ENCODE measurements at places on chromosomes 2 and 18.

- no peak for DNase-seq
These were observed 74.7 kb downstream of the KLHL14 start for GRCh38 chr18:32698153-32698552.

DNA sequence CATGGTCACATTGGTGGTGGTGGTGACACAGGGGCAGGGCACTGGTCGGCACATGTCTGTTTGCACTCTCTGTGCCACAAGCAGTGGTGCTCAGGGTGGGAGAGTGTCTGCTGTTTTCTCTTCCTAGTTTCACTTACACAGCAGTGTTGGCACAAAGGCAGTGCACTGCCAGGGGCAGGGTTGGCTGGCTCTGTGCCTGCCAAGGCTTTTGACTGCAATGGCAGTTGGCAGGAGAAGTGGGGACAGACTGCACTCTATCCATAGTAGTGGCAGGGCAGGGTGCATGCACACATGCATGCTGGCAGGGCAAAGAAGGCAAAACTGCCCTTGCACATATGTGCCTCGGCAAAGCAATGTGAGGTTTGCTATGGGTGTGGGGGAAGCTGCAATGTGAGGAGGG, 635.9 kb downstream of the SUCLG1 start:
- no peak for DNase-seq

- DNase-seq = peak; percentile 63
These were observed 126.4 kb downstream of the GFPT1 start for GRCh38 chr2:69260666-69261065.

GRCh38 chr2:49490710-49491109, 336.4 kb upstream of the FSHR start:
- DNase-seq = no peak

DNA sequence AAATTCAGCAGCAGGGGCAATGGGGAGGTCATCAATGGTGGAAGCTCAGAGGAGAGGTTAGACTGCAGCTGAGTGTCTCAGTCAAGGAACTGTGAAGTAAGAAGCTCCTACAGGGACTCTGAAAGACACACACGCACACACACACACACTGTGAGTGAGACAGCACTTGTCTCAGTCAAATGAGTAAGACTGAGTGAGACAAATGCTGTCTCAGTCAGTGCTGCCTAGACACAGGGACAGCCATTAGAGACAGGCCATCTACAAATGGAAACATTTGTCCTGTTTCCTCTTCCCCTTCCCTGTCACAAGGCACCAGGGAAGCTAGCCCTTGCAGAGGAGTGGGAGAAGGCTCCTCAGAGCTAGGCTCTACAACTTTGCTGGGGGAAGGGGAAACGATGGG, 577.4 kb upstream of the GCFC2 start:
- no peak for DNase-seq

GRCh38 chr2:165720511-165720910, 73.5 kb downstream of the GALNT3 start:
- DNase-seq = peak; percentile 35

DNA sequence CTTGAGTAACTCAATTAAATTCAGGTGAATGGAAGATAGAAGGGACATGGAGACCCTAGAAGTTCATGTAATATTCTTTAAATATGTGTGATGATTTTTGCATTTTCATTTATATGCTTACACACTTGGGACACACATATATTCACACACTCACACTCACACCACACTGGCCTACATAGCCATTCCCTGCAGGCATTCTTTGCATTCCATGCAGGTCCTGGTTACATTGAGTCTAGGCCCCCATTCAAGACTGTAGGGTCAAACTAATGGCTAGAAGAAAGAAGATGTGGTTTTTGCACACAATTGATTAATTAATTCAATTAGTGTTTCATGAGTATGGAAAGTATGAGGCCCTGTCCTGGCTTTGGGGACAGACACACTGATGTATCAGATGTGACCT, 249.4 kb downstream of the HNMT start:
- no peak for DNase-seq

- DNase-seq = no peak
These were observed 13.8 kb downstream of the GYPC start for GRCh38 chr2:126669772-126670171.
